NCI-H2171 (cell line): ENCODE measurements at places on chromosomes 13 and 19.

- no peak for DNase-seq
These were observed 120.9 kb upstream of the FREM2 start for GRCh38 chr13:38566023-38566422.

DNA sequence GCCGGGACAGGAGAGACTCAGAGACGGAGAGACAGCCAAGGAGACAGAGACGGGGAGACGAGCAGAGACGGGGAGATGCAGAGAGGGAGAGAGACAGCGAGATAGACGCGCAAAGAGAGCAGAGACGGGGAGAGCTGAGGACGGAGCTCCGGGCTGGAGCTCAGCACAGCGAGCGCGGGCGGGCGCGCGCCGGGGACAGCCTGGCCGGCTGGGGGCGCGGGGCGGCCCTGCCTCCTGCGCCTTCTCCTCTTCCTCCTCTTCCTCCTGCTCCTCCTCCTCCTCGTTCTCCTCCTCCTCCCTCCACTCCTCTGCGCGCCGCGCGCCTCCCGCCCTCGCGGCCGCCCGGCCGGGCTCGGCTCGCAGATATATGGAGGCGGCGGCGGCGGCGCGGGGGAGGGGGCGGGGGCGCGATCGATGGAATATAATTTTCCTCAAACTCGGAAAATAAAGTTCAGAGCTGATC, at the start of gene ERFL:
Gene ERFL (minus strand): TSS at position 229 of the 463 bp plus-strand sequence. CDS start 15,530 bp downstream, outside the sequence.
- DNase-seq = no peak

DNA sequence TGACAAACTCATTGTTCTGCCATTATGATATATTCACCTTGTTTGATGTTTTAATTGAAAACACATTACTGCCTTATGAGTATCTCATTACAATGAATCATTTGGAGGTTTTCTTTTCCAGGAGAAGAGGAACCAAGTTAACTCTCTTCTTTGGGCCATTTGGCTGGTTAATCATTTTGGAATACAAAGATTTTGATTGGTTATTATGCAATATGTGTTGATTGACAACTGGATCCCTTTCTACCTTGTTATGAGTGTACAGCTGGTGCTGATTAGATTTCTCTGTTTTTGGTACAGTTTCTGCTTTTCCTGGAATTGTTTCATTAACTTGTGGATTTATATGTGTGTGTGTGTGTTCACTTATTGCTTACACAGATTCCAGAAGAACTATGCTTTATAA, 49.2 kb upstream of the RGCC start:
- no peak for DNase-seq

DNA sequence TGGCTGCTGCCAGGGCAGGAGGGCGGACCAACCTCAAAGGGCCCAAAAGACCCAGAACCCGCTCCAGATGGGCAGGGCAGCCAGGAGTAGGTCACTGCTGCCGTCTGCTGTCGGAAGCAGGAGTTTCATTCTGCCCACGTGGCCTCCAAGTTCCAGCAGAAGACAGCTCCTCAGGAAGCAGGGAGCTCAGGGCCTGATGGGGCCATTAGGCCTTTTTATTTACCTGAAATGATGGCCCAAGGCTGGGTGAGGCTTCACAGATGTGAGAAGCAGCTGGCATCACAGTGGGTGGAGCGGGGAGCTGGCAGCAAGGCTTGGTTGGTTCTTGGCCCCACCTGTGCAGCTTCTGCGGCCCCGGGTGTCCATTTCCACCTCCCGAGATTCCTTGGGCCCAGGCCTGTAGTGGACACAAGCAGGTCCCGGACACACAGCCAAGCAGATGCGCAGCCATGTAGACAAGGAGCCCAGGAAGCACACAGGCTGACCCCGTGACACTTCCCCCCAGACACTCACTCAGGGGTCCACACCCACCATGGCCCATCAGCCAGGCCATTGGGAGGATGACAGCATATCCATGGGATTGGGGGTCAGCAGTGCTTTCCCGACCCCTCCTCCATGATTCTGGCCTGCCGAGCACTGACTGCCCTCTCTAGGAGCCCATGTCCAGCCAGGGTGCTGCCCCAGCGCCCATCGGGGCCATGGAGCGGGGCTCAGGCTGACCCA, 26.4 kb downstream of the C13orf46 start:
- DNase-seq = peak; percentile 5

- no peak for DNase-seq
These were observed 14.9 kb downstream of the MAP2K2 start for GRCh38 chr19:4108767-4109625.

DNA sequence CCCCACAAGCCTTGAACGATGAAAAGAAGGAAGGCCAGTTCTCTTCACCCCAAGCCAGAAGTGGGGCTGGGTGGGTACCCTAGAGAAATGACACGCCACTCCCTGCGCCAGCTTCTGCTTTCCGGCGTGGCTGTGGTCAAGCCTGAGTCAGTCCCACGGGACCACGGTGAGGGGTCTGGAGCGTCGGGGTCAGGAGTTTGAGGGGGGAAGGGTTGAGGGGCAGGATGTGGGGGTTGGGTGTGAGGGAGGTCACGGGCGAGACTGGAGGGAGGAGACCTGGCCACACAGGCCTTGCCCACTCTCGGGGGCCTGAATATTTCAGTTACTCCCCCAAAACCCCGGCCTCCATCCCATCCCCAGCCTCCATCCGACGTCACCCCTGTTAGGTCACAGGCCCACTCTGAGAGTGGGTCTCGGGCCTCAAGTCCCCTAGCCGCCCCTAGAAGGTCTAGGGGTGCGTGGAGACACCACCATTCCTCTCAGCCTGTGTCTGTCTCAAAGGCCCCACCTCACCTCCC, 500 bp upstream of the IFI30 start:
- no peak for DNase-seq

- peak; percentile 62 for DNase-seq
These were observed 2.3 kb downstream of the MIDN start for GRCh38 chr19:1250437-1251260.

GRCh38 chr19:41904118-41904870, 21.3 kb downstream of the ARHGEF1 start:
- DNase-seq = no peak

DNA sequence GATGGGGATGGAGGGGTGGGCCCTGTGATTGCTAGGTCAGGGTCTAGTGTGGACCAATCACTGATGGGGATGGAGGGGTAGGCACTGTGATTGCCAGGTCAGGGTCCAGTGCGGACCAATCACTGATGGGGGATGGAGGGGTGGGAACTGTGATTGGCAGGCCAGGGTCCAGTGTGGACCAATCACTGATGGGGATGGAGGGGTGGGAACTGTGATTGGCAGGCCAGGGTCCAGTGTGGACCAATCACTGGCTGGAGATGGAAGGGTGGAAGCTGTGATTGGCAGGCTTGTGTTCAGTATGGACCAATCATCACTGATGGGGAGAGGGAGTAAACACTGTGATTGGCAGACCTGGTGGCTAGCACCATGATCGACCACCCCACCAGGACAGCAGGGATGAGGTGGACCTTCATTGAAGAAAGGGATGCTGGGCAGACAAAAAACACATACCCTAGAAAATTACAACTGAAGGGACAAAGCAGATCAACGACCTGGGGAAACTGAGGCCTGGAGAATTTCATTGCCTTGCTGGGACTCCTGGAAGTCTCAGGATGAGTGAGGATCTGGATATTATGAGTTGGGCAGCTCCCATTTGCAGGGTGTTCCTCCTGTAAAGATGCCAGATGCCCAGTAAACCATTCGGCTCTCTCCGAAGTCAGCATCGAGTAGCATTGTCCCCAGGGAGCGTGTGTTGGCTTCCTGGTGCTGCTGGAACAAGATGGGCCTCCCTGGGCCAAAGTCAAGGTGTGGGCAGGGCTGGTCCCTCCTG, 15.5 kb downstream of the TMPRSS9 start:
- DNase-seq = no peak

GRCh38 chr19:16470541-16470910, 1.2 kb downstream of the EPS15L1 start:
- no peak for DNase-seq

DNA sequence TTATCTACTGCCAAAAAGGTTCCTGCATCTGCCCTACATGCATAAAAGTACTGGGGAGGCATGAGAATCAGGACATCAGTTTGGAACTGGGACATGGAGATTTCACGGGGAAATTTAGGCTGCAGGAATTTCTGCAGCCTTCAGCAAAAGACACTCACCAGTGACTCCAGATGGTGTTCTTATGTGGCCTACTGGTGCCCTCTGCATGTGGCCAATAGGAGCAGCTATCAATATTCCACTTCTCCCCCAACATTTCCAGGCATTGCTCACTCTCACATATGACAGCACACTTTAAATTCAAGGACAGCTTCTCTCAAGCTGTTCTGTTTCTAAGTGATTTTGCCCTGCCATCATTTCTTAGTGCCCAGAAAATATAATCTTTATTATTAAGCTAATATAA, 570.5 kb upstream of the ARGLU1 start:
- DNase-seq = no peak
